Renal pelvis (tissue), 12 donors: ENCODE measurements at places on chromosomes 5 and 9.

GRCh38 chr9:130023994-130024596 is 18.9 kb downstream of the FNBP1 start:
- DNase-seq, result no peak

GRCh38 chr9:86054695-86055094 is 44.7 kb downstream of the GOLM1 start:
- no peak for DNase-seq

DNA sequence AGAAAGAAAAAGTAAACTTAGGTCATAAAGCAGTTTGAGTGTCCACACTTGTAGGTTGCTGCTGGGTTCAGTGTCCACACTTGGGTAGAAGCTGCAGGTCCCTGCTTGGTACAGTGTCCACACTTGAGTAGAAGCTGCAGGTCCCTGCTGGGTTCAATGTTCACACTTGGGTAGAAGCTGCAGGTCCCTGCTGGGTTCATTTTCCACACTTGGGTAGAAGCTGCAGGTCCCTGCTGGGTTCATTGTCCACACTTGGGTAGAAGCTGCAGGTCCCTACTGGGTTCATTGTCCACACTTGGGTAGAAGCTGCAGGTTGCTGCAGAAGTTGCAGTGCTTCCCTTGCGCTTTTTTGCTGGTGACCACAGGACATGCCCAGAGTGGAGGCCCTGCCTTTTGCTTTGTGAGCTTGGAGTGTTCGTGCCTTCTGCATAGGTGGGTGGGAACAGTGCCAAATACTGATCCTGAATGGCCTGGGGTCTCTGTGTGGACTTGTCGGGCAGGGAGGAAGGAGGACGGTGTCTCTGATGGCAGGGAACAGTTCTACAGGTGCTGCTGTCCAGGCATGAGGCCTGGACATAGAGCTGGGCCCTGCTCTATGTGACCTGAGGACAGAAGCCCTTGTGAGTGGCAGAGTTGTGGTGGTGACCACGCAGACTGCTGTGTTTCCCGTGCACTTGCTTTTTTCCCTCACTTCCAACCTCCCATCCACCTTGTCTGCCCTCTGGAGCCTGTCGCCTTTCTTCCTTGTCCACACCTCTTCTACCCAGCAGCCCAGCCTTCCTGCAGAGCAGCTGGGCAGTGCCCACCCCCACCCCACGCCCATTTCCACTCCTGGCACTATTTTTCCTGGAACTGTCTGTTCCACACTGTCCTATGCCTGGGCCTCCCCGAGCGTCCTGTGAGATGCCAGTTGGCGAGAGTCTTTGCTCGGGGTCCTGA is 120.8 kb downstream of the EHMT1 start:
- no peak for DNase-seq

GRCh38 chr9:97311798-97312500 is 4.5 kb downstream of the CCDC180 start:
- DNase-seq, result no peak

- DNase-seq, result peak; percentile 44
These were observed 487.2 kb upstream of the ST8SIA4 start for GRCh38 chr5:101390151-101390908.

- DNase-seq, result no peak
These were observed 363.6 kb upstream of the CYLC2 start for GRCh38 chr9:102631559-102631958.
